Fibroblast of skin of left biceps (primary cell): ENCODE measurements at places on chromosomes 7 and 10.
A peak's percentile ranks its signal among the peaks of the same experiment; 100 is the strongest.

DNA sequence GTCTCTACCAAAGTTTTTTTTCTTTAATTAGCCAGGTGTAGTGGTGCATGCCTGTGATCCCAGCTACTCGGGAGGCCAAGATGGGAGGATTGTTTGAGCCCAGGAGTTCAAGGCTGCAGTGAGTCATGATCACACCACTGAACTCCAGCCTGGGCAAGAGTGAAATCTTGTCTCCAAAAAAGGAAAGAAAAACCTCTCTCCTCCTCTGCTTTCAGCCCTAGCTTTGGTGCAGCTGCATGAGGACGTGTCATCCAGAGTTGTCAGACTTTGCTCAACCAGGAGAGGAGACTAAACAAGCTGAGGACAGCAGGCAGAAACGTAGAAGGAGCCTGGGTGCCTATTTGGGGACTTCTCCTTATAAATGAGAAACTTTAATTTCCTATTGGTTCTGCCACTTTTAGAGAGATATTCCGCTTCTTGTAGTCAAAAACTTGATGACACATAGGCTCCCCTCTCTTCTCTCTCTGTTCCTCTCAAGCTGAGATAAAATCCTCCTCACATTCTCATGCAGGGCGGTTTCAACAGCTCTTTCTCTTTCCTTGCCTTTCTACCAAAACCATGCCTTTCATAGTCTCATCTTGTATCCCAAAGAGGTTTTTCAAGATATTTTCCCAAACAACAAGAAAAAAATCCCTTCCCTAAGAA, 205.4 kb downstream of the ARHGAP12 start:
- no peak for DNase-seq

- no peak for DNase-seq
Observed at GRCh38 chr7:108145401-108145800, 15.2 kb upstream of the LAMB4 start.

GRCh38 chr10:57395923-57396322, 871.8 kb downstream of the IPMK start:
- DNase-seq, result no peak

- no peak for DNase-seq
Observed at GRCh38 chr10:21273400-21273968, 252.0 kb downstream of the SKIDA1 start.

DNA sequence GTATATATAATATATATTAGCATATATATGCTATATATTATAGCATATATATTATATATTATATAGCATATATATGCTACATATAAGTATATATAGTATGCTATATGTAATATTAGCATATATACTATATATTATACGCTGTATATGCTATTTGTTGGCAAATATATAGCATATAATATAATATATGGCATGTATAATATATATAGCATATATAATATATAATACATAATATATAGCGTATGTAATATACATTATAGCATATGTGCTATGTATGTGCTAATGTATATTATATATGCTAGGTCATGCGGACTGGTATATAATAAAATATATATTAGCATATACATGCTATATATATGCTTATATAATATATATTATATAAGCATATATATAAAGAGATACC, 72.8 kb downstream of the KMT2E start:
- no peak for DNase-seq

DNA sequence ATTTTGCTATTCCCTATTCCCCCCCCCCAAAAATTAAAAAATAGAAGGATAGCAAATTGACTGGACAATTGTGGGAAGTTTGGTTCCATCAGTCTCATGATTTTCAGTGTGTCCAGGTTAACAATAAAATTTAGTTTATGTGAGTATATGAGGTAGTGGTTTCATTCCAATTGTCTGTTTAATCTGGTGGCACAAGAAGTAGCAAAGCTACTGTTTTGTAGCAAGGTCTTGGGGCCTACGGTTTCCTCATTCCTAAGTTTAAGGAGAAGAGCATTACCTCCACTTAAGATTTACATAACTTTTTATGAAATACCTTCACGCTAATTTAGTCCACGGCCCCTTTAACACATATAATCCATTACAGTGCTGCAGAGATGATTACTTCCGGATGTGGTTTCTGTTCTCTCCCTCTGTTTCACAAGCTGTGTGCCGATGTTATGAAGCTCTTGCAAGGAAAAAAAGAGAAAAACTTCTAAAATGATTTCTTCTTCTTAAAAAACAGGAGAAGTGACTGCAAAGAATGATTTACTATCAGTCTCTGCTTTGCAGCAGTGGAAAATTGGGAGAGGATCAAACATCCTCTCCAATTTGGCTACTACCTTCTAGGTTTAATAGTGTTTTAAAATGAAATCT, 32.7 kb upstream of the NPVF start:
- DNase-seq, result peak; percentile 29

GRCh38 chr10:18205098-18205834, 65.0 kb downstream of the CACNB2 start:
- DNase-seq, result no peak

DNA sequence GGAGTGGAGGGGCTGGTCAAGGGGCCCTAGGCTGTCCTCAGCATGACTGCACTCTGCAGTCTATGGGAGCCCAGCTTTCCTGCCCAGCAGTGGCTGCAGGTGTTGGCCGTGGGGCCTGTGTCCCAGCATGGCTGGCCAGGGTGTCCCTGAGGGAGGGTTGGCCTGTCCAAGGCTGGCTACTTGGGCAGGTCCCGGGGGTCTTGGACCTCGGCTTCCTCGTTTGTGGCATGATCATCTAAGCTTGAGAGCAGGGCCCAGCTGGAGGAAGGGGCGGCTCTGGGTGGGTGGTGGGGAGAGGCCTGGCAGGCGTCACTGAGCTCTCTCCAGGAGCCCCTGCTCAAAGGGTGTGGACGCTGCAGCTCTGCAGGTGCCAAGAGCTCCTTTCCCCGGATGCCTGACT, 43.7 kb upstream of the CFAP46 start:
- DNase-seq, result no peak

DNA sequence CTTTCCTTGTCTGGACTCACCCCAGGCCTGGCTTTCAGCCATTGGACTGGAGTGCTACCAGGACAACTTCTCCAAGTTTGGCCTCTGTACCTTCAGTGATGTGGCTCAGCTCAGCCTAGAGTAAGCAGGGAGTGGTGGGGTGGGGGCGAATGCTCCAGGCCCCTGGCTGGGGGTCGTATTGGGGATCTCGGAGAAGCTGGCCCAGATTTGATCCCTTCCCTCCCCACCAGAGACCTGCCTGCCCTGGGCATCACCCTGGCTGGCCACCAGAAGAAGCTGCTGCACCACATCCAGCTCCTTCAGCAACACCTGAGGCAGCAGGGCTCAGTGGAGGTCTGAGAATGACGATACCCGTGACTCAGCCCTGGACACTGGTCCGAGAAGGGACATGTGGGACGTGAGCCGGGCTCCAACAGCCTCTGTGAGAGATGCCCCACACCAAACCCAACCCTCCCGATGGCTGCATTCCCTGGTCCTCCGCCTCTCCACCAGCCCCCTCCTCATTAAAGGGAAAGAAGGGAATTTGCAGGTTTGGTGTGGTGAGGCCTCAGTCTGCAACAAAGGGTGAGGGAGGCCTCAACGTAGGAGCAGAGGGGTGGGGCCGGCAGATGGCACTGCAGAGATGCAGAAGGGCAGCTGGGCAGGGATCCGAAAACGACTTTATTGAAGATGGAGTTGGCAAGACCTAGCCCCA, 14.8 kb downstream of the TRPV6 start:
- DNase-seq, result no peak

DNA sequence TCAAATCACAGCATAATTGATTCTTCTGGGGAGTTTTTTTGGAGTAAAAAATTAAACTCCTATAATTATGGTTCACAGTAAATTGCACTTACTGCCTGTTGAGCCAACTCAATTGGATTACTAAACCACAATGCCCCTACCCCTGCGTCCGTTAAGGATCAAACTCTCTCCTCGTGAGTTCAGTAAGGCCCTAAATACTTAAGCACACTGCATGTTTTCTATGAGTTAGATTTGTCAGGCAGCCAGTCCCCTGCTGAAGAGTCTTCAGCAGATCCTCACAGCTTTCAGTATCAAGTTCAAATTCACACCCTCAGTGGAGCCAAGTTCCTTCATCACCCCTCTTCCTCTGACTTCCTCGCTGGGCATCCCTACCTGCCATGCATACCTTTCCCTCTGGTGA, 275.0 kb upstream of the BMPER start:
- no peak for DNase-seq

DNA sequence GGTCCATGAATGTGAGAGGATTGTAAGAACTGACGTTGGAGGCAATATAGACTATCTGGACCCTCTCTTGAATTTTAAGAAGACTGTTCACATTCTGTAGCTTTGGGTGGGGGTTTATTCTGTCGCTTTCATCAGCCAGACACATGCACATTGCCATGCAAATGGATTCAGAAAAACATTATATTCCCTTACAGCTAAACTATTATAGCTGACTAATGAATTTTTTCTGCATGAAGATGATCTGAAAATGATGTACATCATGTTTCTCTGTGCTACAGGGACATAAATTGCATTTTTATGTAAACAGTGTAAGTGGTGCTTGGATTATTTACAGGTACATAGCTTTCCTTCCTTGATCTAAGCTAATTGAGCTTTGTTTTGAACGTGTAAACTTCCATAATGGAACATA, 1.5 kb downstream of the MET start:
- no peak for DNase-seq

GRCh38 chr10:4174197-4174596, 389.2 kb upstream of the KLF6 start:
- no peak for DNase-seq

DNA sequence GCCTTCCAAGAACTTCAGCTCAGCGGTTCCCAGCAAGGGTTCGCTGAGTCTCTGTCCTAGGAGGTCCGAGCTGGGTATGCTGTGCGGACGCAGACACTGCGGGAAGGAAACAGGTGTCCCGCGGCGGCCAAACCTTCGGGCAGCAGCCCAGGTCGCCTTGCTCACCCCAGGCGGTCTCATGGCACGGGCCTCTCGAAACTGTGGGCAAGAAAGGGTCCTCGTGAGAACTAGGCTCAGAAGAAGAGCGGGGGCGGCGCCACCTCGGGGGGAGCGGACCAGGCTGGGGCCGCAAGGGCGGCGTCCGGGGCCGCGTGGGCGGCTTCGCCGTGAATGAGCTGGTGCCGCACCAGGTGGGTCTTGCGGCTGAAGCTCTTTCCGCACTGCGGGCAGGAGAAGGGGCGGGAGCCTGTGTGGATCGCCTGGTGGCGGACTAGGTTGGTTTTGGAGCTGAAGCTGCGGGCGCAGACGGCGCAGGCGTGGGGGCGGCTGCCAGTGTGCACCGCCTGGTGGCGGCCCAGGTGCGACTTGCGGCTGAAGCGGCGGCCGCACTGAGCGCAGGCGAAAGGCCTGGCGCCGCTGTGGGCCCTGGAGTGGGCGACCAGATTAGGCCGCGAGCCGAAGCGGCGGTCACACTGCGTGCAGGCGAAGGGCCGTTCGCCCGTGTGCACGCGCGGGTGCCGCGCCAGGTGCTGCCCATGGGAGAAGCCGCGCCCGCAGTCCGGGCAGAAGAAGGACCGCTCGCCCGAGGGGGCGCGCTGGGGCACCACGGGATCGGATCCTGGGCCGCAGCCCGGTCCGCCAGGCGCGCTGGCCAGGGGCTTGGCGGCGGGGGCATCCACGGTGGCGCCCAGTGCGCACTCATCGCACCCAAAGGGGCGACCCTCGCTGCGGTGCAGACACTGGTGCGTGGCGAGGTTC, 8.6 kb downstream of the ZNF467 start:
- no peak for DNase-seq

DNA sequence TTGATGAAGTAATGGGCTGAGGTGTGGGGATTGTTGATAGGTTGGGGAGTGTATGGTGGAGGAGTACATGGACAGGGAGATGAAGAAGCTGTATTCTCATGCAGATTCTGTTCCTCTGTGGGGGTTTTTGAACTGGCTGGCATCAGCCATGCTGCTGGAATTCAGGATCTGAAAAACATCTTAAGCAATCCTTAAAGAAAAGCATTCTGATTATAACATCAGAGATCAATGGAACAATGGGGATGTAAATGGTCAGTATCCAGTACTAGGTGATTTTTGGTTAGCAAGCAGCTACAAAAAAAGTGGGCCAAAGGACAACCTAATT, 247.5 kb upstream of the GALNT17 start:
- no peak for DNase-seq

DNA sequence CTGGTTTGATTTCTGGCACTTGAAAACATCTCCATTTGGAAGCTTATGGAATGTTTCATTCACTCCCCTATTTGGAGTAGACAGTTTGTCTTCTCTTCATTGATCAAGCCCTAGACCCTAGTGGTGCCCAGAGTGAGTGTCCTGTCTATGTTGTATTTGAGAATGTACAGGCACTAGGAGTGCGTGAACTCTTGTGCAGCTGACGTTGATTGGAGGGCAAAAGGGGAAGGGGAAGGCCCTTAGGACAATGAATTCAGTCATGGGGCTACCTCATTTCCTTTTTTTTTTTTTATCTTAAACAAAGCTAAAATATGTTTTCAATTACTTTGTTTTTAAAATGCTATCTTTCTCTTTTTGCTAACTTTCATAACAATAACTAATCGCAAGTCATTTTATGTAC, 66.5 kb downstream of the ADD3 start:
- no peak for DNase-seq

- DNase-seq, result no peak
Observed at GRCh38 chr10:63717027-63717715, 196.0 kb downstream of the REEP3 start.

- peak; percentile 85 for DNase-seq
Observed at GRCh38 chr10:98344589-98345038, 70.4 kb downstream of the PYROXD2 start.

GRCh38 chr7:6359021-6359420, 86.6 kb upstream of the CYTH3 start:
- no peak for DNase-seq

- DNase-seq, result peak; percentile 31
Observed at GRCh38 chr7:106947244-106947728, 82.2 kb downstream of the PIK3CG start.

DNA sequence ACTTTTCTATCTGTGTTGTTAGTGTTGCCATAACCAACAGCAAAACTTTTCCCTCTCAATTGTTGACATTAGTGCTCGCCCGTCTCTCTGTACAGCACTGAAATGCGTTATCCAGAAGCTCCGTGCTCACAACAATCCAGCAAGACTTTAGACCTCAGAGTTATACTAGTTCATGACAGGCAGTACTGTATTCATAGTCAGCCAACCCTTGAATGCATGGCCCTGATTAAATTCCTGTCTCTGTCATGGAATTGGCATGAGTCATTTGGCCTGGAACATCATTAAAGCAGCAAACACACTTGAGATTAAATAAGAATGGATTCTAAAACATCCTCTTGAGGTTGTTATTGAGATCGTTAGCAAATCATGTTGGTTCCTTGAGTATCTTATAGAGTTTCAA, 405.5 kb upstream of the C7orf33 start:
- DNase-seq, result peak; percentile 8
